ENCODE measurements at places on chromosomes 16 and 17.

- DNase-seq: no peak
Measured at GRCh38 chr16:49012961-49013726, 268.5 kb downstream of the CBLN1 start.

- DNase-seq: no peak
Measured at GRCh38 chr16:31141489-31142108, 6.1 kb upstream of the PRSS8 start.

GRCh38 chr16:74029115-74029792 lies 267.4 kb upstream of the PSMD7 start:
- DNase-seq: no peak

- DNase-seq: no peak
Measured at GRCh38 chr16:79698341-79698753, 97.8 kb upstream of the MAF start.

- DNase-seq: no peak
Measured at GRCh38 chr16:13245713-13246377, 344.4 kb downstream of the SHISA9 start.

DNA sequence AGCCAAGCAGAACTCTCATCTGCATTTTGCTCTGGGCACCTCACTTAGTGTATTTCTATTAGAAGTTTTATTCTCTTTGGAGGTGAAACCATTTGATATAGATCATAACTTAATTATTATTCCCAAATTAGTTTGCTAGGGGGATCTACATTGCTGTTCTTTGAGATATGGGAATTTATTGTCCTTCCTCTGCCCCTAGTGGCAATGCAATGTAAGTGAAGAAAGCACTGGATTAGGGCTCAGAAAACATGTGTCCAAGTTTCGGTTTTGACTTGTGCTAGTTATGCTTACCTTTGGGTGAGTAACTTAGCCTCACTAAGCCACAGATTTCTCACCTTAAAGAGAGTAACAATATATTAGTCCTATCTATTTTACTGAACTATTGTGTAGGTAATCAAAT lies 2.9 kb downstream of the KRT39 start:
- peak; percentile 16 for DNase-seq

GRCh38 chr17:41919165-41919817 lies 540 bp upstream of the ACLY start:
- DNase-seq: no peak

DNA sequence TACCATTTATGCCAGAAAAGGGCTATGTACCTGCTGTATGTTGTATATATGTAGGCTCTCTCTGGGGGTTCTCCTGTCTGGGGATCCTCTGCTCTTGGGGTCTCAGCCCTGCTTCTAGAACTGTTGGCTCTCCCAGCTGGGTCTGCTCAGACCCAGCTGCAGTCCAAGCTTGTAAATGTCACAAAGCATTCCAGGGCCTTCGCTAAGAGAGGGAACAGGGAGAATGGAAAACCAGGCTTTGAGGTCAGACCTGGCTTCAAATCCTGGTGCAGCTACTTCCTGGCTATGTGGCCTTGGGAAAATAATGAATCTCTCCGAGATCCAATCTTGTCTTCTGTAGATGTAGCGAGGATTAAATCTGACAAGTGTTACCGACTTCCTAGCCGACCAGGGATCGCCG lies 44.0 kb downstream of the NLRP1 start:
- DNase-seq: no peak

DNA sequence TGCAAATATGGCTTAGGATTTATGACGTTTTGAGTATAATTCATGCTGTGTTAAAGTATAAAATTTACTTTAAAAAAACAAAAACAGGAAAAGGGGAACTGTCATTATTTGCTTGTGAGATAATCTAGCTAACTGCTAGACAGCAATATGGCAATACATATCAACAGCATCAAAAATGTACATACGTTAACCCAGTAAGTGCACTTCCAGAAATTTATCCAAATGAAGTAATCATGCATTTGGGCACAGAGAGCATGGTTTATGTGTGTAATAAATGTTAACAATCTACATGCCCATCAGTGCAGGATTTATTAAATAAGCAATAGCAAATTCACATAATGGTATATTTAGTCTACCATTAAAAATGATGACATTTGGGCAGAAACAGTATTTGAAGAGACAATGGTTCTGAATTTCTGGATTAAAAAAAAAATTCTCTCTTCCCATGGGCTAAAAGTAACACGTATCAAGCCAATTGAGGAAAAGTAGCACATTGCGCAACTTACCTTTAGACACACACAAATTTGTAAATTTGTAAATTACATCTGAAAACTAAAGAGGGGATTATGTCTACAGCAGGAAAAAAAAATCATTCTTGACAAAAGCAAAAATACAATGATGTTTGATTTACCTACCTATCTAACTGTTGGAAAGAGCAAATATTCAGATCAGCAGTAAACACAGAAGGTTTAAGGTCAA lies 80.2 kb downstream of the CACNG1 start:
- DNase-seq: no peak

DNA sequence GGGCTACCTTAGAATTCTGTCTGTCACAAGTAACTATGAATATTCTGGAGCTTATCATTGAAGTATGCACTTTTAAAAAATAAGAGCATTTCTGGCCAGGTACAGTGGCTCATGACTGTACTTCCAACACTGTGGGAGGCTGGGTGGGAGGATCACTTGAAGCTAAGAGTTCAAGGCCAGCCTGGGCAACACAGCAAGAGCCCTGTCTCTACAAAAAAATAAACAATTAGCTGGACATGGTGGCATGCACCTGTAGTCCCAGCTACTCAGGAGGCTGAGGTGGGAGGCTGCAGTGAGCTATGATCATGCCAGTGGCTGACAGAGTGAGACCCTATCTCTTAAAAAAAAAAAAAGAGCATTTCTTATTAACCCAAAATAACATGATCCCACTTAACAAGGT lies 60.0 kb upstream of the BRD7 start:
- no peak for DNase-seq

GRCh38 chr17:2259769-2260536 lies 43.6 kb downstream of the SMG6 start:
- DNase-seq: peak; percentile 53

DNA sequence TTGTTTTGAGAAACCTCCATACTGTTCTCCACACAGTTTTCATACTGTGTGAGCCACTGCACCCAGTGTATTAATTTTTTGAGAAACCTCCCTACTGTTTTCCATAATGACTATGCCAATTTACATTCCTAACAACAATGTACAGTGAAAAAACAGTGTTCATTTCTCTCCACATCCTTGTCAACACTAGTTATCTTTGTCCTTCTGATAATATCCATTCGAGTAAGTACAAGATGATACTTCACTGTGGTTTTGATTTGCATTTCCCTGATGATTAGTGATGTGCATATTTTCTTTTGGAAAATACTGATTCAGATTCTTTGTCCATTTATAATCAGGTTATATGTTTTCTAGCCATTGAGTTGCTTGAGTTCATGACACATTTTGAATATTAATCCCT lies 462.0 kb downstream of the CDH11 start:
- DNase-seq: no peak

GRCh38 chr16:3454093-3454492 lies 10.6 kb downstream of the NAA60 start:
- DNase-seq: no peak

- DNase-seq: no peak
Measured at GRCh38 chr16:66236301-66236700, 130.2 kb upstream of the CDH5 start.

DNA sequence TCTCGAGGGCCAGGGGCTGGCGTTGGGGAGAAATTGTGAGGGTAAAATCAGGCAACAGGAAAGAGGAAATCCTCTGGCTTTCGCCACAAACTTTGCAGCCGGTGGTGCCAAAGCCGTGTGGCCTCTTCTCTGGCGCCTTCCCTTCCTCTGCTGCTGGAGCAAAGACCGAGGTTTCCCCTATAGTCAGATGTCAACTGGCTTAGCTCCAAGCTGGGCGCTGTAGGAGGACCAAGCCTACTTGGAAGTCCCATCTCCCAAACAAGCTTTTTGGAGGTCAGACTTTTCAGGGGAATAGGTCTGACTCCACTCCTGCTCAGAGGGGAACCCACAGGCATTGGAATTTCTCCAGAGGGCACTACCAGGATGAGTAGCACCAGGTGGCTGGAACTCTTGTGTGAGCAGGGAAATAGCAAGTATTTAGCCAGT lies 5.0 kb downstream of the IGFBP4 start:
- DNase-seq: no peak

DNA sequence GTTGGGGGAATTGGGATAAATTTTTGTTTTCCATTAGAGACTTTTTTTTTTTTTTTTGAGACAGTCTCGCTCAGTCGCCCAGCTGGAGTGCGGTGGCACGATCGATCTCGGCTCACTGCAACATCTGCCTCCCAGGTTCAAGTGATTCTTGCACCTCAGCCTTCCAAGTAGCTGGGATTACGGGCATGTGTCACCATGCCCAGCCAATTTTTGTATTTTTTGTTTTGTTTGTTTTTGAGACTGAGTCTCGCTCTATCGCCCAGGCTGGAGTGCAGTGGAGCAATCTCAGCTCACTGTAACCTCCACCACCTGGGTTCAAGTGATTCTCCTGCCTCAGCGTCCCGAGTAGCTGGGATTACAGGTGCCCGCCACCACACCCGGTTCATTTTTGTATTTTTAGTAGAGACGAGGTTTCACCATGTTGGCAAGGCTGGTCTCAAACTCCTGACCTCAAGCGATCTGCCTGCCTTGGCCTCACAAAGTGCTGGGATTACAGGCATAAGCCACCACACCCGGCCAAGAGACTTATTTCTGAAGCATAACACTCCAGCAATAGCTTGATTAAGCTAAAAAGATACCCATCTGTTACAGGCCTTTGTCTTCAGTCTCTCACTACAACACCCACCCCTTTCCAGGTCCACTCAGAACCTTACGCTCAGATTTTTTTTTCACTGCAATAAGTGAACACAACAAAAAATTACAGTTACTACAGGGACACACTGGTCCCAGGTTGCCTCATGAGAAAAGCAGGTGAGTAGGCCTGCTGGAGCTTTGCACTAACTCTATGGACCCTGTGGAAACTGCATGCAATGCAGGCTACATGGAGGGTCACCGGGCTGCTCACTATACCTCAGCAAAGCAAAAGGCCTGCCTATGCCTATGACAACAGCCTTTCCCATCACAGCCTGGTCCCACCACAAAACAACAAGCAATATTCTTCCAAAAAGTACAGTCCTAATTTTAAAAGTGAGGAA lies 34.6 kb downstream of the KANSL1 start:
- DNase-seq: no peak

- peak; percentile 16 for DNase-seq
Measured at GRCh38 chr17:40063187-40063771, 514 bp downstream of the THRA start.

DNA sequence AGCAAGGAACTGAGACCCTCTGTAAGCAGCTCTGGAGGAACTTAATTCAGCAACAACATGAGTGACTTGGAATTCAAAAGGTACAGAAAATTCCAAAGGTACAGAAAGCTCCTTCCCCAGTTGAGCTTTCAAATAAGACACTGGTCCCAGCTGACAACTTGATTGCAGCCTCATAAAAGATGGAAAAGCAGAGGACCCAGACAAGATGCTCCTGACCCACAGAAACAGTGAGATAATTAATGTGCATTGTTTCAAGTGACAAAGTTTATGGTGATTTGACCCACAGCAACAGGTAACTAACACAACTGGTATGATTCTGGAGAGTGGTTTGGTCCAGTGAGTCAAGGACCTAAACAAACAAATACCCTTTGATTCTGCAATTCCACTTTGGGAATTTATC lies 15.2 kb upstream of the TMEM114 start:
- DNase-seq: no peak

GRCh38 chr17:4642286-4642685 lies 808 bp upstream of the ALOX15 start:
- DNase-seq: no peak

DNA sequence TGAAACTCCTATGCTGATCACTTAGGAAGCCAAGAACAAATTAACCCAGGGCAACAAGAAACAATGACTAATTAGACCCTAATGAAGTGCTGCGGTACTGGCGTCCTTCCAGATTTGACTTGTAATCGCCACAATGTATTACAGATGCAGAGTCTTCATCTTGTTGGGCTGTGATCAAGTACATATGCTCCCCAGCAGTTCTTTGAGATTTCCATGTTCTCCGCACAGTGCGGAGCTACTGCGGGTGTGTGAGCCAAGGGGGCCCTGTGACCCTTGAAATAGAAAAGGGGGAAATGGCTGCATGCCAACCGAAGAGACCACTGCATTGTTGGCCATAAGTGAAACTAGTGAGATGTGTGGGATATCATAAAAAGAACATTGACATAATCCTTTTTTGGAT lies 469.9 kb downstream of the MAF start:
- DNase-seq: no peak

- DNase-seq: no peak
Measured at GRCh38 chr17:33623841-33624240, 330.7 kb upstream of the ASIC2 start.

- no peak for DNase-seq
Measured at GRCh38 chr17:79628861-79629547, 18.2 kb upstream of the RBFOX3 start.

GRCh38 chr17:63988741-63989621 lies 9.2 kb upstream of the PRR29 start:
- DNase-seq: no peak

DNA sequence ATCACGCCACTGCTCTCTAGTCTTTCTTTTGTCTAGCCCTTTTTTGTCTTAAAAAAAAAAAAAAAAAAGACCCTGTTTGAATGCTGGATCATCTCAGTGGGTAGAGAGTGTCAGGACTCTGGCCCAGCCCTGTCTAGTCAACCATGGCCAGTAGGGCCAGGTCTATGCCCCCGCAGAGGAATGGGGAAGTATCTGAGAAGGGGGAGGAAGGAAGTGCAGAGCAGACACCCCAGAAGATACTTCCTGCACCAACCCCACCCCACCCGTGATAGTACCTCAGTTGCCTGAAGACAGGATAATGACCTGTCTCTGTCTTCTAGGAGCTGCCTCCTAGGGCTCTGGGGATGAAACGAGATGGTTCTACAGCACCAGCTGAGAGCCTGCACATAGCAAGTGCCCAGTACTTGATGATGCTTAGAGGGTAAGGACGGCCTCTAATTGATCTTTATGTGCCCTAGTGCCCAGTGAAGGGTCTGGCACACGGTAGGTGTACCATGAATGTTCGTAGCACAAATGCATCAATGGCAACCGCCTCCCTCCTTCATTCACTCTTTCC lies 55.4 kb downstream of the ABAT start:
- DNase-seq: peak; percentile 1

DNA sequence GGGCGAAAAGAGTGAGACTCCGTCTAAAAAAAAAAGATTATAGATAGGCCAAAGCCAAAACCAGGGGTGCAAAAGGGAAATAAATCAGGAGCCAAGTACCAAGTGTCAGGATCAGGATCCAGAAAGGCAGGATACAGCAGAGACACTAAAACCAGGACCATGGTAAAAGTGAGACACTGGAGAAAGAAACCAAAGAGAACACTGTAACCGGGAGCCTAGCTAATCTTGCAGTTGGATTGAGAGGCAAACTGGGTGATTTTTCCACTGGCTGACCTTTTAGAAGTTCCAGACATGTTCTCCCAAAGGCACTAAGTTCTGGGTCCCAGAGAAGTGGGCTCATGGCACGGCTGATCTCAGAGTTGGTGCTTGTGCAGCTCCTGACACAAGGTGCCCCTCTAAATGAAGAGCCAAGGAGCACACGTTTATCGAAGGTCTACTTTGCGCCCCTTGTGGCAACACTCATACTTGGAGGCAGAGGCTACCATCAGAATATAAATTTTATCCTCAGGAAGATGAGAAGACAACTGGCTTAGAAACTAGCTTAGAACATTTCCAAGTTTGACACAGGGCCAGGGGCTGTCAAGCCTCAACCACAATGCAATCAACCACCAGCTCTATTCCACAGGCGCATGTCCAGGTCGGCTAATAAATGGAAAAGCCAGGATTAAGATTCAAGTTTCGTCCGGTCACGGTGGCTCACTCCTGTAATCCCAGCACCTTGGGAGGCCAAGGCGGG lies 27.5 kb upstream of the HELZ start:
- peak; percentile 3 for DNase-seq

All from CD4-positive, alpha-beta T cell treated with Interleukin-15 for 4 hours (primary cell).